Stimulated activated CD8-positive, alpha-beta memory T cell treated with anti-CD3 and anti-CD28 coated beads, Interleukin-7, amount 100 ng/mL, for 48 hours (primary cell): ENCODE measurements at places on chromosomes 3 and 15.

DNA sequence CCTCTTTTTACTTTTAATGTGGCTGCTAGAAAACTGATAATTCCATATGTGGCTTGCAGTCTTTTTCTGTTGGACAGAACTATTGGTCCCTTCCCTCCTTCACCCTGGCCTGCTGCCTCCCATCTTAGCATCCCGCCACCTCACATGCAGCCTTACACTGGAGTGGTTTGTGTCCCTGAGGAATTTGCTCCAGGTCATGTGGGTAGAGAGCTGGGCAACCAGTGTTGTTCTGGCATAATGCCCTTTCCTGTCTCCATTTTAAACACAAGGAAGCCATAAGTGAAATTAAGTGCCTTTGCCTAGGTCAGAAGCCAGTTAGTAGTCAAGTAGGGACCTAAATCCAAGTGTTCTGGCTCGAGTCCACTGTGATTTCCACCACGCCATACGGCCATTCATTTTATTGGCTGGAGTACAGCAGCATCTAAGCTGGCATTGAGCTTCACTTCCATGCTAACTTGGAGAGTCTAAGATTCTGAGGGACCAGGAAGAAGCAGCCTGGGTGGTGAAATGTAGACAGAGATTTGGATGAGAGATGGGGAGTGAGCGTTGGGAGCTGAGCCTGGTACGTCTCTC is 46.0 kb upstream of the PLXNA1 start:
- DNase-seq = no peak

GRCh38 chr3:147518465-147518864 is 109.3 kb downstream of the ZIC1 start:
- DNase-seq = no peak

- DNase-seq = no peak
These were observed 103.5 kb downstream of the MITF start for GRCh38 chr3:69842789-69843188.

GRCh38 chr15:97875025-97875512 is 85.4 kb upstream of the ARRDC4 start:
- no peak for DNase-seq

- DNase-seq = no peak
These were observed 63.6 kb downstream of the RYR3 start for GRCh38 chr15:33374226-33374914.

DNA sequence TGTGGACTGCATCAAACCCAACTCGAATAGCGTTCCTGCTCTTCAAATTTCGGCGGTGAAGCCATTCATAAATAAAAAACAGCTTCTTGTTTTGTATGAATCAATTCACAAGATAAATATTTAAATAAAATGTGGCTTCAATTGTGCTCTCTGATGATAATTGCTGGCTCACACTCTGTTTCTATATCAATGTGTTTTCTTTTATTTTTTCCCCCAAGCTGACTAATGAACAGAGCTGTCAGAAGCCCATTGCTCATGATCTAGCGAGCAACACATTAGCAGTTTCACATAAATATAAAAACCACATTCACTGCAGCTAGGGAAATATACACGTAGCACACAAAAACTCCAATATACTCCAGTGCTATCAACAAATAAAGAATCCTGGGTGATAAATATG is 45.0 kb upstream of the FOXP1 start:
- no peak for DNase-seq

DNA sequence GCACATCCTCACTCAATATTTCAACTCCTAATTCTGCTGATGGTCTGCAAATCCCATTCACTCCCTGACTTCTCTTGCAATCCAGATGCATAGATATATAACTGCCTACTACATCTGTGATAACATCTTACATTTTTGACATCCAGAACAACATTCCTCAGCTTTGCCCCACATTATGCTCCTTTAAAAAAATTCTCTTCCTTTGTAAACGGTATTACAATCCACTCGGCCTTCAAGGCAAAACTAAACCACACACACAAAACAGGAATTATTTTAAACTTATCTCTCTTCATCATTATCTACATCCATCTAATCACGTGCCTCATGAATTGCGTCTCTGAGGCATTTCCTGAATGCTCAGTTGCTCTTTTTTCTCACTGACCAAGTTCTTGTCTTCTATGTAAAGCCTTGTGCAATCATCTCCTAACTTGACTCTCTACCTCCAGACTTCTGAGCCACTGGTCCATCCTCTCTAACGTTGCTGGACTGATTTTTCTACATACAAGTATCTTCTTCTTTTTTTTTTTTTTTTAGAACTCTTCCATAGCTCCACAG is 117.0 kb downstream of the SATB1 start:
- DNase-seq = no peak
